Left ventricle myocardium inferior (tissue), 1 donor: ENCODE measurements at places on chromosomes 16 and 17.
A peak's percentile ranks its signal among the peaks of the same experiment; 100 is the strongest.

- DNase-seq, result no peak
Measured at GRCh38 chr17:63634816-63635215, 12.6 kb downstream of the MAP3K3 start.

DNA sequence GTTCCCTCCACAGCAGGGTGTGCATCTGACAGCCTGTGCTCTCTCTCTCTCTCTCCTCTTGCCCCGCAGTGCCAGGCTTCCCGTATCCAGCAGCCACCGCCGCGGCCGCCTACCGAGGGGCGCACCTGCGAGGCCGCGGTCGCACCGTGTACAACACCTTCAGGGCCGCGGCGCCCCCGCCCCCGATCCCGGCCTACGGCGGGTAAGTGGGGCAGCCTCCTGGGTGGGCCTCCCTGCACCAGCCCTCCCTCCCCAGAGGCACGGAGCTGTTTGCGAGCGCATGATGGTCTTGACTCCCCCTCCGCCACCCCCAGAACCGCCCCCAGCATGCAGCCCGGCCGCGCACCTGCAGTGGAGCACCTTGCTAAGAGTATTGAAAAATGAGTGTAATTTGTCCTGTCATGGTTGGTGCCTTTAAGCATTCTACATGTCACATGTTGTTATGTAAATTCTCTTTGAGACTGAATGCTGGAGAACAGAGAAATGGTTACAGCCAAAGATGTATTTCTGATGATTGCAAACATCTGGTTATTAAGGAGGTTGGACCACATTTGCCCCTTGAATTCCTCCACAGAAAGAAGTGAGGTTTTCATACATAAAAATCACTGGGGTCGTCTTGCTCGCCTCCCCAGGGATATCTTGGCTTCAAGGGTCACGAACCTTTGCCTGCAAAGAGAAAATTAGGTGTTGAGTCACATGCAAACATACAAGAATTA, 321.3 kb downstream of the RBFOX1 start:
- no peak for DNase-seq

DNA sequence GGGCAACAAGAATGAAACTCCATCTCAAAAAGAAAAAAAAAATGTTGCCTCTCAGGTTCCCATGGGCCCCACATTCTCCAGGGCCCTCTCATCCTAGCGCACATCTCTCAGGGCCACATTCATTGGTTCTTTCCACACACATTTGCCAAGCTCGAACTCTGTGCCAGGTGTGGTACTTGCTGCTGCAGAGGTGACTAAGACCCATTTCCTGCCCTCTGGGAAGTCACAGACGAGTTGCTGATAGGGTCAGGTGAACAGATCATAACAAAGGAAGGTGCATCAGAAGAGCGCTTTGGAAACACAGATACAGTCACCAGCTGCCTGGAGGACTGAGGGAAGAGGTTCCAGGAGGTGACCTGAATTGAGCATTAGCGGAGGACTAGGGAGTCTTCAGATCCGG, 1.0 kb downstream of the GSDMA start:
- DNase-seq, result no peak

DNA sequence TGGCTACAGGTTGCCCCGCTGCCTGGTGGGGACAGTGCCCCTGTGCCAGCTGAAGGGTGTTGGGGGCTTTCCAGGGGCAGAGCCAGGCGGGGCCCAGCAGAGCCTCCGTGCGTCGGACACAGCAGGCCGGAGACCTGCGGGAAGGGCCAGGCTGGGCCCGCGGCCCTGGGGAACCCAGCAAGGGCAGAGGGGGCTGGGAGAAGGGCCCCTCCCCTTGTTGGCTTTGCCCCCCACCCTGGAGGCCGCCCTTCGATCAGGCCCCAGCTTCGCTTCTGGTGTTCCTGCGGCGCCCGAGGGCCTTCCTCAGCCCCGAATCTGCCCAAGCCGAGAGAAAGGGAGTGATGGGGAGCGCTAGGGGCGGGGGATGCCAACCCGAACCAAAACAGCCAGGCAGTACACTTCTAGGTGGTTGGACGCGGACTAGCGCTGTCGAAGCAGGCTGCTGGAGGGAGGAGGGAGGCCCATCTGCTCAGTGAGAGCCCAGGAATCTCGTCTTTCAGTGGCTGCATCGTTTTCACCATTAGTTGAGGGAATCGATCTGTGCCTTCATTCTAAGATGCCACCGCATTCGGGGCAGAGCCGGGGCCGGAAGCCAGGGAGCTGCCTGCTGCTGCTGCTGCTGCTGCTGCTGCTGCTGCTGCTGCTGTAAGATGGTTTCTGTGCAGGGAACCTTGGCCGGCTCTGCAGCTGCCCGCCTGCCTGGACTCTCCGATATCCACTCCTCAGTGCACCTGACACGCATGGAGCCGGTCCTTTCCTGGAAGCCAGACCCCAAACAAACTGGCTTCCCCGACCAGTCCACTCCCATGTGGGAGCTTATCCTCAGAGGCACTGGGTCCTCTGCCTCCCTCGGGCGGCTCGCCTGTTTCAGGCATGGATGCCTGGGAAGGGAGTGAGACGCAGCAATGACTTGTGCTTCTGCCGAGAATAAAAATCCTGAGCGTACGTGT, 1.7 kb downstream of the JPH3 start:
- no peak for DNase-seq

DNA sequence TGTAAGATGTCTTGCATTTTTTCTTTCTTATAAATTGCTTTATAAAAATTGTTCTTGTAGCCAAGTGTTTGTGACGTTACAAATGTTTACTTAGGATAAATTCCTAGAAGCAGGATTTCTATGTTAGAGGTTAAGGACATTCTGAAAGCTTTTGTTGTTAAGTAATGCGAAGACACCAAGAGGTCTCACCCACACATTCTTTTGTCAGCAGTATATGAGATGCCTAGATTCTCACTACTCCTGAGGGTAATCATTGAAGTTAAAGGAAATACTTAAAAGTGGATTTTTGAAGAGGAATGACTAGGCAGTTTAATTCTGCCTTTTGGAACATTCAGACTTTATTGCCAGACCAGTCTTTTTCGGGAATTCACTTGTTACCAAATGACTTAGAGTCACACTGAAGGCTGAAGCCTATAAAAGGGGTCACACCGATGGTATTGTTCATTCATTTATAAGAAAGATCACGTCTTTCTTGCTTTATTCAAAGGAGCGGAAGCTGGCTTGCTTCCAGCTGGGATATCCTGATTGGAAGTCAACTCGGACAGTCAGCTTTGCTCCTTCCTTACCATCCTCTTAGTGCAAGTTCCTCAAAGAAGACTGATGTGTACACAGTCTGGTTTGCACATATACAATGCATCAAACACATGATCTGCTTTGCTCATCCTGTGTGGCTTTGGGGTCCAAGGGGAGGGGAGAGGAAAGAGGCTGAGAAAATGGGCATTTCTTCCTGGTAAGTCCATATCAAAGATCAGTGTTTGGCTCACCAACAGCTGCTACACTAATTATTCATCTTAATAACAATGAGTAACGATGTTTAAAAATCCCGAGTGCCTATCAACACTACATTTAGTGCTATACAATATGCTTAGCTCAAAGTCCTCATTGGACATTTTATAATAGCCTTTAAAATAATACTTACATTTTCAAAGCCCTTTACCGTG, 160.0 kb downstream of the MAP2K6 start:
- DNase-seq, result no peak

DNA sequence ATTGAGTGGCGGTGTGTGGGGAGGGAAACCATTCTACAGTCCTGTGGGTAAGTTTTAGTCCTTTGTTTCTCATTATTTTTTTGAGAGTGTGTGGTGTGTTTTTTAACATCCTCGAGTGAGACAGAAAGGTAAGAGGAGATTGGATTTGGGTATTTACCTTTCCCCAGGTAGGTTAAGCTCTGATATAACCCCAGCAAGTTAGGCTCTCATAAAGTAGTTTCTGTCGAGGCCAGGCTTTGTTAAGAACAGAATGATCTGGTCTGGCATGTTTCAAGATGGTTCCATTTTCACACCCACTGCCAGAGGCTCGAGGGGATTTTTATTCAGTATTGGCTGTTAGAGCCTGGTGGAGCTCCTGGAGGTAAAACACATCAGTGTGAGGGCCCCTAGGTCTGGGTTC, 62.9 kb downstream of the BCAS3 start:
- DNase-seq, result no peak

DNA sequence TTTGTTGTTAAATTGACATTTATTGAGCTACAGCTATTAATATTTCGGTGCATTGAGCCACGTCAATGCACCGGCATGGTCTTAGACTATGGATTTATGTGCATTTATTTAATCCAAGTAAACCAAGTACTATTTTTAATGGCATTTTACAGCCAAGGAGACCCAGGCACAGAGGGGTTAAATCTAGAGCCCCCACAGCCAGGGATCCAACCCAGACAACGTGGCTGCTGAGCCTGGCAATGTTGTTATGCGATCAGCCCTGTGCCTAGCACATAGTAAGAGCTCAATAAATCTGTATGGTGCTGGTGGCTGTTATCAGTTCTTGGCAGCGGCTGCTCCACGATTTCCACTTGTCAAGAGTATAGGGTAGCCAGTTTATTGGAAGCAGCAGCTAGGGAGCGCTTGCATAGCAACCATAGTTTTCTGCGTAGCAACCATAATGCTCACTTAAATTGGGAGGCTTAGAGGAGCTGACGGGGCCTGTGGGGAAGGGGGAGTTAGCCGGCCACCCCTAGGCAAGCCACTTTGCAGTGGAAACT, 541 bp upstream of the RBBP6 start:
- no peak for DNase-seq

DNA sequence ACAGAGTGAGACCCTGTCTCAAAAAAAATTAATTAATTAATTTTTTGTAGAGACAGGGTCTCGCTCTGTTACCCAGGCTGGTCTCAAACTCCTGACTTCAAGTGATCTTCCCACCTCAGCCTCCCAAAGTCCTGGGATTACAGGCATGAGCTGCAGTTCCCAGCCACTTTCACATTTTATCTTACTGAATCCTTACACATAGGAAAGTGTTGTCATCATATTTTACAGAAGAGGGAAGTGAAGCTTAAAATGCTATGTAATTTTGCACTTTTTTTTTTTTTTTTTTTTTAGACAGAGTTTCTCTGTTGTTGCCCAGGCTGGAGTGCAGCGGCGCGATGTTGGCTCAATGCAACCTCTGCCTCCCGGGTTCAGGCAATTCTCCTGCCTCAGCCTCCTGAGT, 21.1 kb upstream of the ZNF629 start:
- DNase-seq, result no peak

DNA sequence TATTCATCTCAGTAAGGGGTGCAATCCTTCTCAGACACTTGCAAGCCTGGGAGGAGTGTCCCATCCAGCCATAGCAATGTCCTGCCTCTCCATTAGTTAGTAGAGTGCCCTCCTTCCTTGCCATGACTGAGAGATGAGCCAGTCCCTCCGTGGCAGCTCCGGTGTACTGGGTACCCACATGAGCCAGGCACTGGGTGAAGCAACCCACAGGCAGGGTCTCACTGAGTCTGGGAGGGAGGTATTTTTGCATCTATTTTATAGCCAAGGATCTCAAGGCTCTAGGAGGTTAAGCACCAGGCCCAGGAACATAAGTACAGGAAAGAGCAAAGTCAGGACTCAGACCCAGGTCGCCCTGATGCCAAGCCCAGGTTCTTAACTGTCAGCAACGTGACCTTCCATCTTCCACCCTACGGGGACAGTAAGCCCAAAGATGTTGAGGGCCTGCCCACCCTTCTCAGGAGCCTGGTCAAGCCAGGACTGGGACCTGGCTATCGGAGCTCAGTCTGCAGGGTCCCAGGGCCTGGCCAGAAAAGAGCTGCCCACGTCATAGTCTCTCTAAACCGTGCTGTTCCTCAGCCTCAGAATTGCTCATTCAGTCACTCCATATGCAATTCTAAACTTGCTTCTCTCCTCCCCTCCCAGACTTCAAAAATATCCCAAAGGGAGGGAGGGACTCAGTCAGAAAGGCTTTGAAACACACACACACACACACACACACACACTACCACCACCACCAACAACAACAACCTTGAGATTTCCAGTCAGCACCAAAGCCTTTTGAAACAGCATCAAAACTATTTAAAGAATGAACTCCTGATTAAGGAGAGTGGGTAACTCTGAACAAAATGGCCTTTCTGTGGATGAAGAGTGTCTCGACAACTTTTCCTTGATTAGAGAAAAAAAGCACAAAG, 16.6 kb downstream of the NOS2 start:
- DNase-seq, result no peak

- DNase-seq, result no peak
Measured at GRCh38 chr17:46035112-46035818, 36.2 kb downstream of the STH start.

- no peak for DNase-seq
Measured at GRCh38 chr17:49823614-49824013, 24.3 kb downstream of the TAC4 start.

GRCh38 chr17:44840936-44841335, 6.7 kb upstream of the HIGD1B start:
- no peak for DNase-seq

DNA sequence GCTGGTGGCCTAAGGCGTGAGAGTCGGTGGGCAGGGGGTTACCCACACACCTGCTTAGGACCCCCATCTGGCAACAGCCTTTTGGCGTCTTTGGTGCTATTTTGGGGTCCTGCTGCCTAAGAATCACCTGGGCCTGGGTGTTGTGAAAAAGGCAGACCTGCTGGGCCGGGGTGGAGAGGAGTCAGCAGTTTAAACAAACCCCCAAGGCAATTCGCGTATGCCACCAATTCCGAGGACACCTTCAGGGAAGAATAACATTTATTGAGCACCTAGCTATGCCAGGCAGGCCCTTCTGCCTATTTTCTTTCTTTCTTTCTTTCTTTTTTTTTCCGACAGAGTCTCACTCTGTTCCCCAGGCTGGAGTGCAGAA, 53.9 kb upstream of the TOB1 start:
- no peak for DNase-seq

- no peak for DNase-seq
Measured at GRCh38 chr17:50928646-50929045, 62.5 kb upstream of the TOB1 start.

DNA sequence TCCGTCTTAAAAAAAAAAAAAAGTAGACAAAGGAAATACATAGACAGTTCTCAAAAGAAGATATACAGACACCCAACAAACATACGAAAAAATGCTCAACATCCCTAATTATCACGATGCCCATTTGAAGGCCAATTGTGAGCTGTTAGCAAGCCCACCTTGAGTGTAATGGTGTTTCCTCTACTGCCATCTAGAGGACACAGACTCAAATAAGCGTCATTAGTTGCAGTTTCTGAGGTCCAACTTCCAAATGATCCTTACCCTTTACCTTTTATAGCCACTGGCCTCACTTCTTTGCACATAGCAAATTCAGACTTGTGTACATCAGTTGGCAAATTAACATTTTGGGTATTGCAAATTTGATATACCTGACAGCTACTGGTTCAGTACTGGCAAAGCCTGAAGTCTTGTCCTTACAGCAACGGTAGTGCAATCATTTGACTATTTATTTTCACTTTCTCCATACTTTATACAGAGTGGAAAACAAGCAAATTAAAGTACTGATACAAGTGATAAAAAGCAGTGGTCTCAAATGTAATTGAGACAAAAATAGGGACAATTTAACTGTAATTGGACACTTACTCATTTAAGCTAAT, 536.3 kb upstream of the EEF2KMT start:
- no peak for DNase-seq

GRCh38 chr16:48053418-48053745, 102.4 kb downstream of the ABCC12 start:
- no peak for DNase-seq

- no peak for DNase-seq
Measured at GRCh38 chr16:5215901-5216300, 118.3 kb upstream of the EEF2KMT start.

GRCh38 chr16:62018301-62019060, 17.8 kb downstream of the CDH8 start:
- DNase-seq, result no peak

GRCh38 chr17:59371416-59372100, 40.1 kb downstream of the YPEL2 start:
- DNase-seq, result peak; percentile 53
